ENCODE measurements at places on chromosomes 16 and 17.

DNA sequence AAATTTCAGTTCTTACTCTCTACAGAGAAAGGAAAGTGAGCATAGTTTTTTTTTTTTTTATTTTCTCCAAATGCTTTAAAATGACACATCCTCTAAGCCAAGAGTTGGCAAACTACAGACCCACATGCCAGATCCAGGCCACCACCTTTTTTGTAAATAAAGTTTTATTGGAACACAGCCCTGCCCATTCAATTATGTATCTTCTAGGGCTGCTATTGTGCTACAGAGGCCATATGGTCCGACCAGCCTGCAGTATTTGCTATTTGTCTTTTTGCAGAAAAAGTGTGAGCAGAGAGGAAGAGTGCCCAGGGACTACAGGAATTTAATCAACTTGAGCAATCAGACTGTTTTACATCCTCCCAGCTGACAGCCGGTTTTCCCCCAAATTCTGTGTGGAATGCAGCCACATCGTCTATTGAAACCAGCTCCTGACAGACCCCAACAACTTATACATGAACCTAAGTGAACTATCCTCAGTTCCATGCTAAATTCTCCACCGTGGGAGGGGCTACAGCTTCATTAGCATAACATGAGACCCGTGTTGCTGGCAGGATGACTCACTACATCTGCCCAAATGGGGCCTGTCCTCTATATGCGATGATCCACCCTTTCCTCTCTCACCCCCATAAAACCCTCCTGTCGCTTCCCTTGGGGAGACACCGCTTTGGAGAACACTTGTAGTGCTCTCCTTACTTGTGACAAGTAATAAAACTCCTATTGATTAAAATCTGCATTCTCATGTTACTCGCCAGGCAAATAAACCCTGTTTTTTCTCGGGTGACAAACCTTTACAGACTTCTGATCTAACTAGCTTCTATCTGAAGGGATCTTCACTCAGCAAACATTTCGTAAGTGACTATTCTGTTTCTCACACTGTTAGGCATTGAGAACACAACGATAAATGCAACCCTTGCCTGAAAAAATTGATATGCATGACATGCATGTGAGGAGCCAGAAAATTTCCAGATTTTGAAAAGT, 149.4 kb upstream of the HS3ST3A1 start:
- DNase-seq: no peak

DNA sequence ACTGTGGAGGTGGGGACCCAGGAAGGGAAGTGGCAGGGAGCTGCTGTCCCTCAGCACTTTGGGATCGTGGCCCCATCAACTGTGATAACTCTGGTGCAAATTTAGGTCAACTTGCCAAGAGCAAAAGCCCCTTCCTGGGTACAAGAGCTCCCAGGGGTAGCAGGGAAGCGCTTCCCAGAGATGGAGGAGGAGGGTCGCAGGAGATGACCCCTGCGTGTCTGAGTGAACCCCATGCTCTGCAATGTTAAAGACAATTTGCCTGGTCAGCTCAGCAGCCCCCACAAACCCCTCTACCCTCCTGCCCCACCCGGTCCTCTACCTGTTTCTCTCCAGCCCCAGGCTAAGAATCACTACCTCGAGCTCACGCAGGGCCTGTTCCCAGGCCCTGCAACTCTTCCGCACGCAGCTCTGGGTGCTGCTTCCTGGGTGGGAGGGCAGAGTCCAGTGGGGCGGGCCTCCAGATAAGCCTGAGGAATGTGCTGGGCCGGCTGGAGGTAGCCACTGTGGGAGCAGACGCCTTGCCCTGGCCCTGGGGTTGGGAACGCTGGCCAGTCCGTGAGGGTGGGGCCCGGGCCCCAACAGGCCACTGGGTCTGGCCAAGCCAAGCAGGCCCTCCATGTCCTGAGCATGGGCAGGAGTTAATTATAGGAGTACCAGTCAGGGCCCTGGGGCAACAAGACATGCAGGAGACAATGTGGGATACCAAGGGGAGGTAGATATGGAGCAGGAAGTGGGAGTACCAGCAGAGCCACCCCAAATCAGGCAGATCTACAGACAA, 6.1 kb downstream of the DOK4 start:
- no peak for DNase-seq

GRCh38 chr17:978103-979093, 1.2 kb downstream of the NXN start:
- no peak for DNase-seq

GRCh38 chr16:58121132-58121531, 8.0 kb downstream of the CFAP20 start:
- no peak for DNase-seq

All from stimulated activated CD8-positive, alpha-beta memory T cell treated with anti-CD3 and anti-CD28 coated beads, Interleukin-7, amount 100 ng/mL, for 48 hours (primary cell).